Parietal lobe (tissue), 2 donors: ENCODE measurements at places on chromosomes 12 and 14. TPM values are rescaled to one million over a fixed set of nuclear protein-coding genes. Genes with fewer than 3 reads are reported as not detected.

SRRM4 gene
- 19.7 TPM for total RNA-seq

SERPINA12 gene
- total RNA-seq: not detected

CLEC2B gene
- total RNA-seq: 0.63 TPM

ALKBH1 gene
- total RNA-seq: 14.1 TPM

KRT83 gene
- not detected for total RNA-seq

DLK1 gene
- total RNA-seq: not detected

HOXC10 gene
- not detected for total RNA-seq

PAH gene
- total RNA-seq: not detected

TPPP2 gene
- not detected for total RNA-seq

PPP4R4 gene
- total RNA-seq: 1.6 TPM

TMEM19 gene
- 47.9 TPM for total RNA-seq

SLC39A2 gene
- total RNA-seq: not detected
